ENCODE measurements at places on chromosomes 12 and 14.
A peak's percentile ranks its signal among the peaks of the same experiment; 100 is the strongest.

DNA sequence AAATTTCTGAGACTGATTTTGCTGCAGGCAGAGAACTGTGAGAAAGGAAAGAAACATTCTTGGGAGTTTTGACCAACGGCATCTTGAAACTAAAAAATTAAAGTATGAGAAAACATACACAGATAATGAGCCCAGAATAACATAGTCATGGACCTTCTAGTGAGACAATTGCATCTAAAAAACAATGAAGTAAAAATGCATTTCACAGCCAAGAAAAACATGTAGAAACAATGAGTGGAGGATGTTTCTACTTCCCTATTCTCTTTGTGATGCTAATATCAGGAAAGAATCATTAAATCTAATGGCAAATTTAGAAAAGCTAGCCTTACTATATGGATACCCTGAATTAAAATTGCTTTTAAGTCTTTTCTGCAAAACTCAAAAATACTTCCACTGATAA is 12.2 kb upstream of the PLEKHG7 start:
- no peak for DNase-seq

DNA sequence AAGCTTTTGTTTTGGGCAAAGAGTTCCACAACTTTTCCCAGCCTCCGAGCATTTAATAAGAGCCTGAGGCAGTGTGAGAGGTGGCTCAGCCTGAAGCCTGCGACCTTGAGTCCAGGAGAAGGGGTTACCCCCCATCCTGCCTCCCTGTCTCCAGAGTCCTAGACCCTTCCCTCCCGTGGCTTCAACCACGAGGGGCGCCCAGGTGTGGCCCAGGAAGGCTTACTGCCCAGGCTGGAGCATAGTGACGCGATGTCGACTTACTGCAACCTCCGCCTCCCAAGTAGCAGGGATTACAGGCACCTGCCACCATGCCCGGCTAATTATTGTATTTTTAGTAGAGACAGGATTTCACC is 641 bp downstream of the LRRC43 start:
- DNase-seq, result no peak

DNA sequence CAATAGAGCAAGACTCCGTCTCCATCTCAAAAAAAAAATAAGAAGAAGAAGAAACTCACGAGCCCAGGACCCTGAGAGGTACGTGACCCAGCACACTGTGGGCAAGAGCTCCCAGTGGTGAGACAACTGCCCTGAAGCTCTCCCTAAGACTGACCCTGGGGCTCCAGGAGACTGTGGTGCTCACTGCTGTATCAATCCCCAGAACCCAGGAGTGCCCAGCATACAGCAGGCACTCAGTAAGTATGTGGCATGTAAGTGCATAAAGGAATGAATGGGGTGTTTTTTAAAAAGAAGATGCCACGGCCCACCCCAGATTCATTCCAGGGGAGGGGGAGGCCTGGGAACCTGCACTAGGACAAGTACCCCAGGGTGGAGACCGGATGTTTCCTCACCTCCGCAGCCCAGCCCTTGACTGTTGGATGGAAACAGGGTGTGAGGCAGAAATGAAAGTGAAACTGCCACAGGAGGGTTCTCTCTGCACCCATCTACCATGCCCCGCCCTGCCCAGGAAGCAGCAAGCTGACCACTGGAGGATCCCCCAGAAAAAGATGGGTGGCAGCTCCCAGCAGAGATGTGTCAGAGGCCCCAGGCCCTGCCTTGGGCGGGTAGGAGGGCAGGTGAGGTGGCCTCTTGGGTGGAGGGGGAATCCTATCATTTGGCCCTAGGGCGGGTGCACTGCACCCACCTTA is 12.2 kb downstream of the ITPK1 start:
- peak; percentile 82 for DNase-seq

GRCh38 chr14:69439521-69440270 is 41.2 kb downstream of the SLC39A9 start:
- DNase-seq, result no peak

GRCh38 chr12:48033451-48033850 is 29.2 kb upstream of the COL2A1 start:
- DNase-seq, result no peak

DNA sequence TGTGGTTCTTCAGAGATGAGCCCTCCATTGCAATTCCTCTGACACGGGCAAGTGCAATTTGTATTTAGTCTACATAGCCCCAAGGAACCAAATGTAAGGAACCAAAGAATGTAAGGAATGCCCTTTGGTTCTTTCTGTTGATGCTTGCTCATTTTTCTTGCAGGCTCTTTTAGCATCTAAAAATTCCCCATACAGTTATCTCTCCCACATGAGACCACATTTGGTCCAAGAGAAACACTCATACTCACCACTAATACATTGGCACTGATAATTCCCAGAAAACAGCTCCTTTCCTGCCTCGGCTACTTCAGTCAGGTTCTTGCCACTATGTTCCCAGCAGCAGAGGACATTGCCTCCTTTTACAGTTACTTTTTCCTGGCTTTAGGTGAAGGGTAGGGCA is 332.6 kb downstream of the AEBP2 start:
- no peak for DNase-seq

DNA sequence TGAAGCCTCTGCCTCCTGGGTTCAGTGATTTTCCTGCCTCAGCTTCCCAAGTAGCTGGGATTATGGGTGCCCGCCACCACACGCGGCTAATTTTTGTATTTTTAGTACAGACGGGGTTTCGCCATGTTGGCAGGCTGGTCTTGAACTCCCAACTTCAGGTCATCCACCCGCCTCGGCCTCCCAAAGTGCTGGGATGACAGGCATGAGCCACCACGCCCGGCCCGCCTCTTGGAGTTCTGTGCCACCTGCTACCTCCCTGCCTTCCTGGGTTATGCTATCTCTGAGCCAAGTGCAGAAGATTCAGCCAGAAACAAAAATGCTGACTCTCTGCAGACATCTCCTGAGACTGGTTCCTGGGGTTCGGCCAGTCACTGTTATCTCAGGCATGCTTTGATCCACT is 13.2 kb downstream of the CABP1 start:
- DNase-seq, result no peak

- DNase-seq, result no peak
Observed at GRCh38 chr12:50213439-50213838, 46.3 kb upstream of the CERS5 start.

GRCh38 chr12:118959985-118960560 is 21.3 kb upstream of the SRRM4 start:
- no peak for DNase-seq

DNA sequence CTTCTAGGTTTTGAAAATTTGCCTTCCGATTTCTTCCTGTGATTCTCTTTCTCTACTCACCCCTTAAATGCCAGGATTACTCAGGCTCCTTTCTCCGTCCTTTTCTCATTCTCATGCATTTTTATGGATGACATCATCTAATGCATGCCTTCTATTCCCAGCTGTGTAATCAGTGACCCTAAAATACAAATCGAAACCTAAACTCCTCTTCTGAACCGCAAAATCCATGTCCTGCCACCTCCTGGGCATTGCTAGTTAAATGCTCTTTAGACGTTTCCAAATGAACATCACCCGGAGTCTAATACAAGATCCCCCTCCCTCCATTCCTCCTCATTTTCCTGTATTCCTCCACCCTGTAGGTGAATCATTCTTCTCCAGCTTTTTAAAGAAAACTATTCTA is 1703.1 kb upstream of the FLRT2 start:
- peak; percentile 0 for DNase-seq

GRCh38 chr14:82390586-82390985 is 856.9 kb upstream of the SEL1L start:
- DNase-seq, result no peak

DNA sequence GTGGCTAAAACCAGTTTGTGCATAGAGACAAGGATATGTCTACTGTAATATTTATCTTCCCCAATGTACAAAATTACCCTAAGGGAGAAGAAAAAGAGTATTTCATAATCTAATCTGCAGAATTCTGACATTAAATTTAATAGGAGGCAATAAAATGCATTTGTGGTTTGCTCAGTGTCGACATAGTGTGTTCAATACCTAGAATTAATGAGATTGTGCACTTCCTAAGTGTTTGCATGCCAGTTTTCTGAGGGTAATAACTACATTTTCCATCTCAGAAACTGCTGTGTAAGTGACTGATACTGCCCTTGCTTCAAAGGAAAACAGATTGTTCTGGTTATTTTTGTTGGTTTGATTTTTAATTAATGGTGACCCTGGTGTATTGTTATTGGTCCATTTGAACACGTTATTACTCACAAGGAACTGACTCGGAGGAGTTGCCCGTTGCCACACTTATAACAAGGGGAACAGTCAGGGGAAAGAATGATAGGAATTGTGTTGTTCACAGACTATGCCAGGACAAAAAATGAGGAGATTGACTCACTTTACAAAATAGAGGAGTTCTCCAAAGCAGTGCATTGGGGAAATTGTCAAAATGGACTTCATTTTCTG is 960.3 kb upstream of the TMEM132C start:
- no peak for DNase-seq

DNA sequence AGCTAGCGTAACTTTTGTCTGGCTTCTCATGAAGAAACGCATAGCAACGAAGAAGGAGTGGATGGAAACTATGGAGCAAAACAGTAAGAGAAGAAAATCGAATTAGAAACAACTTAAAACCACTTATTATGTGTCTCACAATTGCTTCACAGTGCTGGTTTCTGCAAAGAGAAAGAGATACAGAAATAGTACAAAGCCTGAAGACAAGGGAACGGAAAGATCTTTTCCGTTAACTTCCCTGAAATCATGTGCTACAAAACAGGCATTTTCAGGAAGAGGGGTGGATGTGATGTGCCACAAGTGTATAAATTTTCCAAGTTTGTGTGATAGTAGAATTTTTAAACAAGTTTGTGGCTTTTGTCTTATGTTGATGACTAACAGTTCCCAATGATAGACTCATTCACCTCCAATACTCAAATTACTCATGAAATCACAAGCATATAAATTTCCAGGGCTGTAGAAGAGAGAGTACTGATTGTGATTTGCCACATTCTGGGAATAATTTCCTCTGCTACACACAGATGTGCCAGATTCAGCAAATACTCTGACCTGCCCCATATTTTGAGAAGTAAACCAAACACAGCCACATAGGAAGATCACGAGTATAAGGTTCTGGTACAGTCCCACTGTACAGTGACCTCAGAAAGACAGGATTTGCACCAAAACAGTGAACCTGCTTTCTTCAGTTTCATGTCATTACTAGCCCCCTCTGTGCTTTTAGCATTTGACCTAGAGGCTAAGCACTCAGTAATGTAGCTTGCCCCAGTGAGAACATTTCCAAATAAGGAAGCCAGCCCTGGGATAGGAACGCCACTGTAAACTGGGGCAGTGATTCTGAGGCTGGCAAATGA is 41.4 kb upstream of the PPFIA2 start:
- DNase-seq, result no peak

DNA sequence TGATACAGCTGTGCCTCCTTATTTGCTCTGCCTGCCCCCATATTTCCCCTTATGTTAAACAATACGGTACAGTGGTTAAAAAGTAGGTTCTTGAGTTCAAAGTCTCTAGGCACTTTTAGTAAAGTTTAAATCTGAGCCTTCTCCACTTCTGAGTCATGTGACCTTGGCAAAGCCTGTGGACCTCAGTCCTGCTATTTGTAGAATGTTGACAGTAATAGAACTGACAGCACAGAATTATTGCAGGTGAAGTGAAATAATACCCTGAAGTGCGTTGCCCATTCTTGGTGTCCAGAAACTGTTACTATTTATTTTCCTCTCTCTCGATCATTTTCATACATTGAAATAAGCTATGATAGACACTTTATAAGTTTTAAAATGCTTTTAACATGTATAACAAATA is 499.7 kb downstream of the EGLN3 start:
- no peak for DNase-seq

GRCh38 chr12:109753959-109754358 is 40.3 kb downstream of the FAM222A start:
- DNase-seq, result no peak

GRCh38 chr12:11731042-11731357 is 81.5 kb downstream of the ETV6 start:
- DNase-seq, result no peak

- DNase-seq, result no peak
Observed at GRCh38 chr14:71231521-71232393, 324.5 kb downstream of the PCNX1 start.

- DNase-seq, result no peak
Observed at GRCh38 chr14:30317729-30318128, 241.2 kb upstream of the G2E3 start.

DNA sequence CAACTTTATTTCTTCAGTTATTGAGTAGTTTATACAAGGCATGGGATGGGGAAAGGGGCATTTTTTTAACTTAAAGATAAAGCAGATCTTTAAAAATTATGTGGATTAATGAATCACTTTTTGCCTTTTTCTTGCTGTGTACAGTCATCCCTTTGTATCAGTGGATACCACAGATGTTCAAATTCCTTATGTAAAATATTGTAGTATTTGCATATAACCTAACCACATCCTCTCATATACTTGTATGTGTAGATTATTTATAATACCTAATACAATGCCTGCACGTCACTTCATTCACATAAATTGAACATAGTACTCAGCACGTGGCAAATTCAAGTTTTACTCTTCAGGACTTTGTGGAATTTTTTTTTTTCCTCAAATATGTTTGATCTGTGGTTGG is 66.5 kb upstream of the MON2 start:
- DNase-seq, result no peak

DNA sequence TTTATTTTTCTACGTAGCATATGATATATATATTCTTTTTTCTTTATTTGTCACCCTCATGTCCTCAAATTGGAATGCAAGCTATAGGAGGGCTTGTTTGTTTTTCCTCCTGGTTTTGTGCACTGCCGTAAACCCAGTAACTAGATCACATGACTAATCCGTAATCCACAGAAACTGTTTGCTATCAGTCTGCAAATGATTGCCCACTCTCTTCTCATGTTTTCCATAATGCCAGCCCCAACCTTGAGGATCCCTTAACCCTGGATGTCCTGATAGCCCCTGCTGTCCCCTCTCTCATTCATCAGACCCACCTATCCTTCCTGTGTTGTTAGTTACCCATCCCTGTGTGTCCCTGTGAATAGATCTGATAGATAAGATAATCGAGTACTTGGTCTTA is 94.0 kb downstream of the TSPAN9 start:
- no peak for DNase-seq

DNA sequence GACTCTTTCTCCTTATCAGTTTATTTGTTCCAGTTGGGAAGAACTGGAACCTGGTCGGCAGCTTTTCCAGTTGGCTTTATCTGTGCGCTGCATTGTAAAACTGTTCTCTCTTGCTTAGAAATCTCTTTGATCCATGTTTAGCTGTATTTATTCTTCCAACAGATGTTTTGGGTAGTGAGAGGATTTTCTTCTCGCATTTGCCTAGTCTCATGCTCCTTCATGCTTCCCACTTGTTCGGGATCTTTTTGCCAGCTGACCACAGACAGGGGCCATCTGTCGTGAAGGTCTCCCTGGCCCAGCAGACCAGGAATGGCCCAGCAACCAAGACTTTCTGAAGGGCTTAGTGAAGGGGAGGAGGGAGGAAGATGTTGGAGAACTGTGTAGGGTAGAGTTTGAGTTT is 21.6 kb downstream of the NTF3 start:
- no peak for DNase-seq
